ENCODE measurements at places on chromosomes 1 and 21.

DNA sequence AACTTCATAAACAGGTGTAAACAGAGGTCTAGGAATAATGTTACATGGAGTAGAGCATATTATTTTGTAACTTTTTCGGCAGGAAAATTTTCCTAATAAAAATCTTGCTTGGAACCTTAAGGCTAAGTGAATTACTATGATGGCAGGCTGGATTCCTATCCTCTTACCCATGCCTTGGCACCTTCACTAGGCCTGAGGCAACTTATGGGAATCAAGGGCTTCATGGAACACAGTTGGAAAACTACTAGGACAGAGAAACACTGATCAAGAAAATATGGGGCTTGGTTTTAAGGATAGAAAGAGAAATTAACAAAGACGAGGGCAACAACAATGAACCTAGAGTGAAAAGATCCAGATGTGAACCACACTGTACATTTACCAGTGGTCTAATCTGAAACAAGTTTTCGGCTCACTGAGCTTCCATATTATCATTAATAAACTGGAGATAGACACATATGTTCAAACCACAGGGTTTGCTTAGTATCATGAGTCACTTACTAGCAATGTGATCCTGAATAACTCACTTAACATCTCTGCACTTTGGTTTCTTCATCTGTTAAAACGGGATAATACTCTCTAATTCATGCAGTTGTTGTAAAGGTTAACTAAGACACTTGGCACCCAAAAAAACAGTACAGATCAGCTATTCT, 68.5 kb downstream of the GPATCH2 start:
- DNase-seq: no peak

DNA sequence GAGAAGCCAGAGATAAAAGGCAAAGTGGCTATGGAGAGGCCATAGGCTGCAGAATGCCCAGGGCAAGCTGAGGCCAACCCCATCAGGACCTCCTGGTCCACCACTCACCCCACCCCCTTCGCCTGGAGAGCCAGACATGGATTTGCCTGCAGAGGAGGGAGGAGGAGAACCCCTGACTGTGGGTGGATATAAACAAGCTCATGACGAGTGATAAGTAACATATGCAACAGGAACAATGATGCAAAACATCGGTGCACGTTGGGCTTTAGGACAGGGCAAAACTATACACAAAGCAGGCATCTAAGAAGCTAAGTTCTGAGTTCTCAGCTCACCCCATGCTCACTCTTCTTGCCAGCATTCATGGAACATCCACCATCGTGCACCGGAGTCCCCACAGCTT, 150.3 kb downstream of the ETS2 start:
- no peak for DNase-seq

- DNase-seq: no peak
Measured at GRCh38 chr1:9150582-9151327, 21.9 kb upstream of the GPR157 start.

GRCh38 chr1:31957701-31958674, 19.8 kb upstream of the PTP4A2 start:
- DNase-seq: no peak

DNA sequence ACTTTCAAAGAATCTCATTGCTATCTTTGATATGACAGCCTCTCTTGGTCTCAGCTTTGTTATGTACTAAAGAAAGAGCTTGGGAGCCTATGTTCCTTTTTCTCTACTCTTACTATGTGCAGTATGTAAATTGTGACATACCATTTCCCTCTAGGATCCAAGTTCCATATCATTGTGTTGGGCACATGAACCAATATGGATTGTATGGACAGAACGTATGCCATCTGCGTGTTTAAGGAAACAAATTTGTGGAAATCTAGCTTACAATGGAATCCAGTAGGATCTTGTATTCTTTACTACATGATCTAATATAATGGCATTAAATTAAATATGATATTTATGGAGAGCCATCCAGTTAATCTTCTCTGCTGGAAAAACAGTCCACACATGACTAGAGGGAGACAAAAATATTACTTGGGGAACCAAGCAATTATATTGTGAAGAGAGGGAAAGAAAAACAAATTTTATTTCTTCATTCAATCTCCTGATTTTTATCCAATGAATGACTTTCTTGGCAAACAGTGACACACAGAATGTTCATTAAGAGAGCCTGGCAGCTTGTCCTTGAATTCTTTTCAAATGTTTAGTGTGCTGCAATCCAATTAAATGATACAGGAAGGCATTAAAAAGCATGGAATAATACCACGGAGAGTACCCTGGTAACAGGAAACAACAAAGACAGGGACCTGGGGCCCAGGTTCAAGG, 106.5 kb upstream of the DAB1 start:
- no peak for DNase-seq

DNA sequence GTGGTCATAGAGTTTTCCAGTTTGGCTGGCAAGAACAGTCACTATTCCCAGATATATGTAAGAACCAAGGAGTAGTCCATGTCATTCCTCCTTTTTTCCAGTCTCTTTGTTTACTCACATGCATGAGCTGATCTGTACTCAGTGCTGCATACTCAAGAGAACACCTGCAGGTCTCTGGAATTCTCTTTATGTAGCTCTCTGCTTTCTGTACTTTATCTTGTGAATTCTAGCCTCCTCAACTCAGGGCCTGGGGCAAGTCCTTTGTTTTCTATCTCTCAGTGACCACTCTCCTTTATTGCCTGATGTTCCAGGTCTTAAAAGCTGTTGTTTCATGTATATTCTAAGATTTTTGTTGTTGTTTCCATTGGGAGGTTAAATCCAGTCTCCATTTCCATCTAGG, 478.9 kb downstream of the DPYD start:
- DNase-seq: no peak

- no peak for DNase-seq
Measured at GRCh38 chr1:111879081-111879480, 110.4 kb downstream of the KCND3 start.

- no peak for DNase-seq
Measured at GRCh38 chr1:19466112-19466561, 19.2 kb downstream of the CAPZB start.

DNA sequence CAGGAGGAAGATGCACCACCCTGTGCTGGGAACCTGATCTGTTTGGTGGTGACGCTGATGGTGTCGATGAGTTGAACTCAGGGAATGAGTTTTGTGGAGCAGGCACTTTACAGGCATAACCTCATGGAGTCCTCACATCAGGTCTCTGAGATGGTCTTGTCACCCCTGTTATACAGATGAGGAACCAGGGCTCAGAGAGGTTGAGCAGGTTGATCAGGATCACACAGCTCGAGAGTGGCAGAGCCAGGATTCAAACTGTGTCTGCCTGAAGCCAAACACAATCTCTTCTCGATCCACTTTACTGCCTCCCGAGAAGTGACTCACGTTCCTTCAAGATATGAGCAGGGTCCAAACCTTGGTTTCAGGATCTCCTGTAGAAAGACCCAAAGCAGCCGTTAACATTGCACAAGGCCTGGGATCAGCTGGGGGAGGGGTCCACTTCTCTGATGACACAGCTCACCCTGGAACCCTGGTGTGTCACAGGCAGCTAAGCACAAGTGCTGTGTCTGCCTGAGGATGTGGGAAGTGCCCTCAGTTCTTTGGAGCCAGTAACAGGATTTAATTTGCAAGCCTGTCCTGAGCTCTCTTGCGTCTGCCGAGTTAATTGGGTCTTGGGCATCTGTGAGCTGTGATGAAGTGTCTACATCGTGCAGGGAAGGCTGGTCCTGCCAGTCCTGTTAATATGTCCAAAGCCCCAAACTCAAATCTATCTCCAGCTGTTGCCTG, 65.4 kb upstream of the STUM start:
- DNase-seq: no peak

- DNase-seq: no peak
Measured at GRCh38 chr1:920010-920409, 3.7 kb upstream of the SAMD11 start.

DNA sequence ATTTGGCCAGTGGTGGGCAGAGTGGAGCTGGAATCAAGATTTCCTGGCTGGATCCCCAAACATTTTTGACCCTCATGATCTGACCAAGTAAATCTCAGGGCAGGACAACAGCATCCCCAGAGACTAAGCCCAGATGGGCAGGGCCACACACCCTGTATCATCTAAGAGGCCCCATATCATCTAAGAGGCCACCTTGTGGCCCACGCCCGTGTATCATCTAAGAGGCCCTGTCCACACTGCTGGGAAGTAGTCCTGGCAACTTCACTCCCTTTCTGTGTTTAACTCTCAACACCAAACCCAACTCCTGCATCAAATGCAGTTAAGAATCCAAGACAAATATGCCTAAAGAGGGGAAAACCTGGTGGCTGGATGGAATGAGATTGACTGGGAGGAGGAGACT, 81.6 kb upstream of the SSX2IP start:
- no peak for DNase-seq

DNA sequence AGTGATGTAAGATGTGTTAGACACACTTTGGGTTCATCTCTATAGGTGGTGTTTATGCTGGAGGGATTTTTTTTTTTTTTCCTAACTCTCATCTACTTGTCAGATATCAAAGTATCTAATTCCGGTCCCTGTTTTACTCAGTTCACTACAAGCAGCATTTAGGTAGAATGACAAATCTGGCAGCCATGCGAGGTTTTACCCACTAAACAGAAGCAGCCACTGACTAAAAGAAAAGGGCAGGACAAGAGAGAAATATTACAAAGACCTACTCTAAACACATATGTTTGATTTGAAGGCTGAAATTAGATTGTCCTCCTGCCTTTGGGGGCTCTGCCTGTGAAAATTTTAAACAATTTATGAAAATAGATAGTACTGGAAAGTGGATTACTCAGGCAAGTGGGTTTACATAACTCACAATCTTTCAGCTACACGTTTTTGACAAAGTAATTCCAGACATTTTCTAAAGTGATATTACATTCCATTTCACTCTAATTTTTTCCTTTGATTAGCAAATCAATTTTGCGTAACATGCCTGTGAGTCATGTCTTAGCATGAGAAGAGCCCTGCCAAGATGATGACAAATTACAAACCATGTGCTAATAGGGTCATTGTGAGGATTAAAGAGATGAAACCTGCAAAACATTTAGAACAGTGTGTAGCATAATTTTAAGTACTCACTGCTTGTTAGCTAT, 172.6 kb downstream of the PLA2G4A start:
- DNase-seq: no peak

DNA sequence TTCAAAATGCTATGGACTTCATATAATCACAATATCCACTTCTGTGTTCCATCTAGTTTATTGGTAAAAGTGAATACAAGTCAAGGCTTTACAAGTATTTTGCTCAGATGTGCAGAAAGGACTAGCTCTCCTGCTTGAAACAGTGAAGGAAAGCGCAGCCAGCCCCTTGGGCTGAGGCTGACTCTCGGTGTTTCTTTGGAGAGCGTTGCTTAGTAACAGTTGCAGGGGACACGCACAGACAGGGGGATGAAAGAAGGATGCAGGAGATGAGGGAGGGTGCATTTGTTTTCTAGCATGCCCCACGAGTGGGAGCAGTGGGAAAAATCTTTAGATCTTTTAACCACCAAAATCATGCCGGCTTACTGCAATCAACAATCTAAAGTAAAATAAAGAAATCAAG, 9.1 kb downstream of the PYCR2 start:
- DNase-seq: no peak

DNA sequence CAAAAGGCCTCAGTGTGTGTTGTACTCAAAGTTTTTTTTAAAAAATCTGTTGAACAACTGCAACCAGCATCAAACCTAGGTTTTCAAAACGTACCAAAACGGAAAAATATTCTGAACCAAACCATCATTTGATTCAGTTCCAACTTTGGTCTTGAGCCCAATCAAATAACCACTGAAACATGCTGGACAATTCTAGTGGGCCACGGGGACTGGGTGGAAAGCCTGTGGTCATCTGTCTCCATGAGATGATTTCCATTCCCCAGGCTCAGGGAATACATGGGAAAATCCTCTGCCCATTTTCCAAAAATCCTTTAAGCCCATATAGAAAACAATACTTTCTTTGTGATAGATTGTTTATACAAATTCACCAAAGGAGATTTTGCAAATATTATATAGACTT, 22.5 kb downstream of the ITPKB start:
- no peak for DNase-seq

GRCh38 chr1:210344706-210345105, 16.0 kb downstream of the HHAT start:
- no peak for DNase-seq

- no peak for DNase-seq
Measured at GRCh38 chr1:32992489-32993323, 28.1 kb upstream of the RNF19B start.

- no peak for DNase-seq
Measured at GRCh38 chr1:230814949-230815692, 53.2 kb downstream of the C1orf198 start.
